ENCODE measurements at places on chromosomes 7 and 10.

DNA sequence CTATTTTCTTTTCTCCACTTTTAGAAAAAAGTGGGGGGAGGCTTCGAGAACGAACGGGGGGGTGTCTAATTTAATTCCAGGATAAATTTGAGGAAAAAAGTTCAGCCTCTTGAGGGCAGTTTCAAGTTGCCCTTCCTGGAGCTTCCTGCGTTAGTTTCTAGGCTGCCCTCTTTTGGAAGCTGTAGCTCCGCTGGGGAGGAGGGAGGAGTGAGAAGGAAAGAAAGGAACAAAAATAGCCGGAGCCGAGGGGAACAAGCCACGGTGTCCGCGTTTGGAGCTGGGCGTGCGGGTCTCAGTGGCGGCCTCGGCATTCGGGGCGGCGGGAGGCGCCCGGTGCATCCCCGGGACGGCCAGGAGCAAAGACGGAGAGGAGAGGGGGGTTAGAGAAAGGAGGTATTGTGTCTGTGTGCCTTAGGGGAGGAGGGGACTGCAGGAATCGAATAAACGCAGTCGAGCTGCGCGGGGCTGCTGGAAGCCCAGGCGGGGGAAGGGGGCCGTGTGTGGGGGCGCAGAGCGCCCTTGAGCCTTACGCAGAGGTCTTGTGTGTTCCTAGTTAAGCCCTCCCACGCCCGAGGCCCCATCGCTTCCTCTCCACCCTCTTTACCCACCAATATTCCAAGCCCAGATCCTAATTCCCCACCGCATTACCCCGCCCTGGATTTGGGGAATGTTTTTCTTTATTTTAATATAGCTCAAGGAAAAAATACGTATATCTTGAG, 2.0 kb upstream of the TNRC18 start:
- no peak for DNase-seq

DNA sequence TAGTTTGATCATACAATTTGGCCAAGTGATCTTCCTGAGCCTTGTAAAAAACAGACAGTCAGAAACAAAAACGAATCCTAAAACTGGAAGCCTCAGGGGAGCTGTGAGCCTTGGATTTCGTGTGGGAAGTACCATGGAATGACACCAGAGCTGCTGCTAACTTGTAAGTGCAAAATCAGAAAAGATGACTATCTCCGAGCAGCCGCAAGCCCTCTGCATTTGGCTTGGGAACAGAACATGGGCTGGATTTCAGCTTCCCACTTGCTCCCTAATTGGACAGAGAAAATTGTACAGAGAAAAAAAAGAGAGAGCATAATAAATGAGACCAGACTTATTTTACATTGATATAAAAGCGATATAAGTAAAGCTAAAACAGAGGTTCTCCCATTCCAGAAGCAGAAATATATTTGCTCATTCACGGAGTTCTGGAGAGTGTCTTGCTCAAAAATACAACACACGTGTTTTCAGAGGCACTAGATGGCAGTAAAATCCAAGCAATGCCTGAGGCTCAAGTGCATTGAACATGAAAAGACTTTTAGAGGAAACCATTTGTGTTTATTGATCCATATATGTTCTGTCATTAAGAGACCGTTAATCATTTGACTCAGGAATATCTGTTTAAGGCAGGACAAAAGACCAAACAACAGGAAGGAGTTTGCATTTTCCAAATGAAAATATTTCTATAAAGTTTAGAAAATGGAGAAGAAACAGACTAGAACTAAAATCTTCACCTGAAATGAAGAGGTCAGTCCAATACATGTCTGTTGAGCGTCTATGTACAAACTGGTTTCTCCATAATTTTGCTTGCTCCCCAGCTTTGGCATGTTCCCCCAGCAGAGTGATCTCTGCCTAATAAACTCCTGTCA, 78.3 kb upstream of the SLC26A5 start:
- peak; percentile 9 for DNase-seq

GRCh38 chr7:111864291-111864976, 302.1 kb upstream of the IMMP2L start:
- no peak for DNase-seq

DNA sequence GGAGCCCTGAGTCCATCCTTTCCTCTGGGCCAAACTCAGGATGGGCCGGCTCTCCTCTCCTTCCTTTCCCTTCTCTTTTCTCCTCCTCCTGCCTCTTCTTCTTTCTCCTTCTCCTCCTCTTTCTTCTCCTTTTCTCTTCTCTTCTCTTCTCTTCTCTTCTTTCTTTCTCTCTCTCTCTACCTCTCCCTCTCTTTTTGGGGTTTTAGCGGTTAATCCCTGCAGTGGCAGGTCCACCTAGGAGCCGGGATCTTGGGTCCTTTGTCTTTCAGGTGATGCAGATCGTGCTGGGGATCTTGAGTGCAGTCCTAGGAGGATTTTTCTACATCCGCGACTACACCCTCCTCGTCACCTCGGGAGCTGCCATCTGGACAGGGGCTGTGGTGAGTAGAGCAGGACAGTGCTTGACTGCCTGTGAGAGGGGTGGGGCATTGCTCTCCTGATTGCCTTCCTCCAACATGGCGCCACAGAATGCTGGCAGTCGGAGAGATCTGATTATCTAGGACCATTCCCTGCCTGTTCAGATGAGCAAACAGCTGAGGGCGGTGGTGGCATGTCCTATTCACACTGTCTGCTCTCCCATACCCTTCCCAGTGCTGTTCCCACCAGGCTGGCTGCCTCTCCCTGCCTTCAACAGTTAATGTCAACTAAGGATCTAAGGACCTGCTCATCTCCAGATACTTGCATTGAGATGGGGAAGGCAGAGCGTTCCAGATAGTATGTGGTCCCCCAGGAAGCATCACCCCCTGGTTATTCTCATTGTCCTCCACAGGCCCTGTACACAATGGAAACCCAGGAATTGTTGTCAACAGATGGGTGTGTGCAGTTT, 1.6 kb downstream of the TMEM176A start:
- DNase-seq = no peak

GRCh38 chr7:27375958-27376357, 133.4 kb downstream of the EVX1 start:
- DNase-seq = no peak

DNA sequence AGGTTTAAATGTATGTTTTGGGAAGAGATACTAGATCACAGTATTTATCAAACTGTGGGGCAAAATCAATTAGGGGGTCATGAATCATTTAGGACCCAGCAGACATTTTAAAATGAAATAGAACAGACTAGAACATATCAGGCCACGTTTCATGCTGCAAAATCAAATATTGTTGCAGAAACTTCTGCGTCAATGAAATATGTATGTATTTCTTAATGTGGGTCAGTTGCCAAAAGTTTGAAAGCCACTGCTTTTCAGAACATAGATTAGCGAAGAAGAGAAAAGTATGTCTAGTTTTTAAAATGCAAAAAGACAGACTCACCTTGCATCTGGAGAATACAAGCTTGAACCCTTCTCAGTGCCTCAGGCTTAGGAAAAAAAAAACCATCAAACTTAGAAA, 102.7 kb upstream of the BMPER start:
- DNase-seq = no peak

All from glomerular endothelial cell (primary cell).